ENCODE measurements at places on chromosomes 2 and 18. TPM values are rescaled to one million over a fixed set of nuclear protein-coding genes. Genes with fewer than 3 reads are reported as not detected.

The DUSP28 gene
- 23.9 TPM for total RNA-seq

The ALK gene
- 0.05 TPM for total RNA-seq

The DAW1 gene
- total RNA-seq, result not detected

The DPP10 gene
- not detected for total RNA-seq

The TBC1D8 gene
- 61.7 TPM for total RNA-seq

The PPM1G gene
- total RNA-seq, result 40.2 TPM

The ABCG8 gene
- total RNA-seq, result not detected
